ENCODE measurements at places on chromosomes 12 and 14.

DNA sequence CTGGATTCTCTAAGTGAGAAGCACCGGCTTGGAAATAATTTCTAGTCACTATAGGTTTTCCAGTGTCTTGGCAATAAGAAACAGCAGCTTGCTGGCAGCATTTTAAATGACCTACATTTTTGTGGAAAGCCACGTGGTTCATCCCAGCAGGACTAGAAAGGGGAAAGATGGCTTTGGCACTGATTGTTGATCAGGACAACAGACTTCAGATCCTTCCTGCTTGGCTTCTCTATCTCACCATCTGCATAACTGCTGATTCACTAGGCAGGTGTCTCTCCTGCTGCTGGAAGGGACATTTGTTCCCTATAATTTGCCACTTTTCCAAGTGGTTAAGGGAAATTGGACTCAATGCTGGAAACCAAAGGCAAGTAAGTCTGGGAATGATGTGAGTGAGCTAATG lies 131.0 kb downstream of the TTC8 start:
- DNase-seq, result peak; percentile 97

- no peak for DNase-seq
Observed at GRCh38 chr12:104352106-104352713, 48.7 kb downstream of the EID3 start.

- no peak for DNase-seq
Observed at GRCh38 chr14:32341947-32342846, 13.1 kb downstream of the AKAP6 start.

GRCh38 chr14:29896354-29896821 lies 31.3 kb downstream of the PRKD1 start:
- DNase-seq, result no peak

GRCh38 chr12:70741256-70741655 lies 104.0 kb upstream of the PTPRB start:
- no peak for DNase-seq

GRCh38 chr12:9264546-9264945 lies 56.4 kb upstream of the PZP start:
- no peak for DNase-seq

DNA sequence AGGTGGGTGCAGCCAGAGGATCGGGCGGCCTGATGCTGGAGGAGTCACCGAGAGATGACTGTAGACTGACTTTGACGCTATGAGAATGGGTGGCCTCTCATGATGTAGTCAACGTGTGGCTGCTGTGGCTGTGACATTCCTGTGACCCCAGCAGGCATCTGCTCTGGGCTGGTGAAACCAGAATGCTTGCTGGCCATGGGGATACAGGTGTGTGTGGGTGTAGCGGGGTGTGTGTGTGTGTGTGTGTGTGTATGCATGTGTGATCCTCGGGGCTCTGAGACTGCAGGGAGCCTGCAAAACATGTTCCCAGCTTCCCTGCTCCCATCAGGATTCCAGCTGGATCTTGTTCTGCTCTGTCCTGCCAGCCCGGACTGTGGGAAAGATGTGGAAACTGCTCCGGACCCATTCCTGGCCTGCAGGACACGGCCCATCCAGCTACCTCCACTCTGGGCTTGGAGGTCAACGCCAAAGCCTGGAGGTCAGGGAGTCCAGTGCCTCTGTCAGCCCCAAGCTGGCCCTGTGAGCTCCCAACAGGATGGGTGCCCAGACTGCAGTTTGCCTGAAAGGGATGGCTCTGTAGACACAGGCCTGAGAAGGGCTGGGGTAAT lies 18.8 kb upstream of the HHIPL1 start:
- no peak for DNase-seq

- DNase-seq, result no peak
Observed at GRCh38 chr14:89339579-89339978, 77.5 kb downstream of the FOXN3 start.

DNA sequence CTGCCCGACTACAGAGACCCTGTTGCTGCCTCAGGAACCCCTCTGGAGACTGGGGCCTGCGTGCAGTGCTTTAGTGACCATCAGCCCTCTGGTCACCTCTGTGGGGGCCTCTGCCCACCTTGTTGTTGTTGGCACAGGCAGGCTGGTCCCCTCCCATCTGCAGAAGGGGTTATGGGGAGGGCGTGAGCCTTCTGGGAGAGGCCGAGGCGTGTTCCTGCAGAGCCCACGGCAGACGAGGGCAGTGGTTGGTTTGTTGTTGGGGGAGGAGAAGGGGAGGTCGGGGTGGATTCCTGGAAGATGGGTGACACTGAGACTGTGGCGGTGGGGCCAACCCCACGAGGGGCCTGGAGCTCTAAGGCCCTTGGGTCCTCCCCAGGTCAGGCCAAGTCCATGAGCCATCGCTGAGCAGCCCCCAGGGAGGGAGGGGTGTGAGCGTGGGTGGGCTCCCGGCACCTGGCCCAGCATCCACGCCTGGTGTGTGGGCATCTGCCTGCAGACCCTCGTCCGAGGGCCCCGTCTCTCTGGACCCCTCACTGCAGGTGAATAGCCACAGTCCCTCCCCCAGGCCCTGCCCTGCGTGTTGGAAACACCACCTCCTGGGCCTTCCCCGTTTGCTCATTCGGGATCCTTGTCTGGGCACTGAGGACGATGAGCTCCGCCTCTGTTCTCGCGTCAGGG lies 23.6 kb downstream of the FBRSL1 start:
- DNase-seq, result no peak

DNA sequence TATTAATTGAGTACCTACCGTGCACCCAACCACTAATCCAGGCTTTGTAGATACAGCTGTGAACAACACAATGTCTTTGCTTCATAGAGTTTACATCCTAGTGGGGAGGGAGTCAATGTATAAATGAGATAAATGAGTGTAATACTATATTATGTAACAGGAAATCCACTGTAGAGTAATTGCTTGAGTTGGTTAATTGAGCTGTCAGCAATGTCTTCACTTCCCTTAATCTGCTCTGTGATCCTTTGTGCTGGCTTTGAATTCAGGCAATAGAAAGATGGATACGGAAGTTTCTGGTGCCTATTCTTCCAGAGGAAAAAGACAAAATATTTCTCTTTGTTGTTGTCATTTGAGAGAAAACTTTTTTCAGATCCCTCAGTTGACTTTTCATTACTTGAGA lies 104.0 kb upstream of the SLC16A7 start:
- DNase-seq, result no peak

- no peak for DNase-seq
Observed at GRCh38 chr12:105330931-105331804, 677 bp downstream of the C12orf75 start.

DNA sequence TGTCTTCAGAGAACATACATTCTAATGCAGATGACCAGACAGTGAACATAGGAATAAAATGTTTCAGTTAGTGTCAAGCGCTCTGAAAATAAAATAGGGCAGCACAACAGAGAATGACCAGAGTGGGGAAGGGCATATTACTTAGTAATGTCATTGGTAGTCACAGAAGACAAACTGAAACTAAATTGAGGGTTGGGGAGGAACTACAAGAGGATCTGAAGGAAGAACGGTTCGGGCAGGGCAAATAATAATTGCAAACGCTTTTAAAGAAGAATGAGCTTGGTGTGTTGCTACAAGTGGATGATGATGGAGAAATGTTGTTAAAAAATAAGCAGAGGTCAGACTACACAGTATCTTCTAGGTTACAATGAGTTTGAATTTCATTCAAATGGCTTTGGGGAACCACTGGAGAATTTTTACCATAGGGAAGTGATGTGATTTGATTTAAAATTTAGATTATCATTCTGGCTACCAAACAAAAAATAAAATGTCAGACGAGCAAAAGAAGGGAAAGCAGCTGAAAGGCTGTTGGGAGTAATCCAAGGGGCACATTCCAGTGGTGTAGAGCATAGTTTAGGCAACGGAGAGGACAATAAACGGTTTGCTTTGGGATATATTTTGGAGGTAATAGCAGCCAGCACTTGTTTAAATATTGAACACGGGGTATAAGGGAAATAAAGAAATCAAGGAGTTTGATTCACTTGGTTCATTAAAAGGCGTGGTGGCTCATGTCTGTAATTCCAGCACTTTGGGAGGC lies 56.3 kb upstream of the SLC6A13 start:
- no peak for DNase-seq

GRCh38 chr14:40074169-40074568 lies 641.9 kb upstream of the FBXO33 start:
- no peak for DNase-seq

DNA sequence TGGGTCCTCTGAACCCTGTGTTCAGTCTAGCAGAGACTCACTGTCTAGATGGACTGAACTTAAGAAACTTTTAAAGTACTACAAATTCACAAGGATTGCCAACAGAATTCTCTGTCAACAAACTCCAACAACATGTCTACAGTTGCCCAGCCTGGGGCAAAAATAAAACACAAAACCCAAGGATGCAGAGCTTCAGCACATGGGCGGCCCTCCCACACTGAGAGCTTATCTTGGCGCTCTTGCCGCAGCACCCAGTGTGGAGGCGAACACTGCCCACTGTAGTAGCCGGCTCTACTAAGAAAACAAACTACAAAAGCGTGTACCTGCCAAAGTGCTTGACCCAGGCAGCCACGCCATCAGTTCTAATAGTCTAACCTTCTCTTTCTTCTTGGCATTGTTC lies 66.7 kb downstream of the PTPN21 start:
- no peak for DNase-seq

GRCh38 chr14:40318211-40318719 lies 886.0 kb upstream of the FBXO33 start:
- DNase-seq, result no peak

DNA sequence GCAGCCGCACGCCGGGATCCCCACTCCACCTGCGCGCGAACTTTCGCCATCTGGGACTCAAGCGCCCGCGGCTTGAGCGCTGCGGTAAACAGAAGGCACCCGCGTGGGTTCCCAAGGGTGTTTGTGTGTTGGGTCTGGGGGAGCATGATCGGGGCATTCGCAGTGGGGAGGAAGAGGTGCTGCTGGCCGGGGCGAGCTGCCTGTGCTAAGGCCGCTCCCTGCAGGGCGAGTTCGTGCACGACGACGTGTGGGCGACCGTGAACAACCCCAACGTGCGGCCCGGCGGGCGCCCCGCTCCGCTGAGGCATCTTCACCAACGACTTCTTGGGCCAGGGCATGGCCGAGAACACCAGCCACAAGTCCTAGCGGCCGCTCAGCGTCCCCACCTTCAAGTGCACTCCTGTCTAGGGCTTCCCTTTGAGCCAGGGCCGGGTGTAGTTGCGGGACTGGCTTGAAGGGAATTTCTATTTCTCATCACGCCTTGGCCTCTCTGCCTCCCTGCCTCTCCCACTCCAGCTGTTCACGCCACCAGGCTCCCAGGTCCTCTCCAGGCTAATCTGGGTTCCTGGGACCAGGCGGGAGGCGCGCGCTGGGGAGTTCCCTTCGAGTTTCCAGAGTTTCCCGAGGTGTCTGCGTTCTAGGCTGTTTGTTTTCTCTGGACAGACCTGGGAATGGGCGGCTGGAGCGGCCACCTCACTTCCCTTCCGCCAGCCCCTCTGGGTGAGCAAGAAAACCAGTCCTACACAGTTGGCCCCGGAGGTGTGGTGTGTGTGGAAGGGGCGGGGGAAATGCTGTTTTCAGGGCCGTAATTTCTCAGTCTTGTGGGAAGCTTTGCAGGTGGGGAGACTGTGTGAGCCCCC lies 417.8 kb upstream of the TMTC1 start:
- DNase-seq, result no peak

Measured in cerebellar nuclear complex (tissue), 1 donor.